ENCODE measurements at places on chromosomes 11 and 22. TPM values are rescaled to one million over a fixed set of nuclear protein-coding genes. Genes with fewer than 3 reads are reported as not detected.

Gene PACSIN3
- polyA plus RNA-seq: 232 TPM

Gene USP47
- polyA plus RNA-seq: 67.8 TPM

Gene OR51B5
- not detected for polyA plus RNA-seq

DNA sequence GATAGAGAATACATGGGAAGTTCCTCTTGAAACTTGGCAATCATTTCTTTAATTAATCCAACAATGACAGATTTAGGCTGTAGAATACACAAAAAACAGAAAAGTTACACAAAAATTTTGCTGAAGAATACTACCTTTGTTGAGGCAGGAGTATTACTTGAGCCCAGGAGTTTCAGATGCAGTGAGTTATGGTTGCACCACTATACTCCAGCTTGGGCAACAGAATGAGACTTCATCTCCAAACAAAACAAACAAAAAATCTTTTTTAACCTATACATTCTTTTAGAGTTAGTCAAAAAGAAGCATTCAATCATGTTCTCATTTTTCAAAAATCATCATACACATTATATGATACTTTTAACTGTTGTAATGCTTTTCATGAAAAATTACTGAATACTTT is 22.1 kb downstream of the UEVLD start:
- no peak for DNase-seq

Gene C11orf91
- polyA plus RNA-seq: not detected

GRCh38 chr11:7489376-7489775 is 4.1 kb downstream of the OLFML1 start:
- no peak for DNase-seq

Gene OR5B21
- polyA plus RNA-seq: not detected

GRCh38 chr22:20520093-20520511 is 12.7 kb downstream of the MED15 start:
- no peak for DNase-seq

DNA sequence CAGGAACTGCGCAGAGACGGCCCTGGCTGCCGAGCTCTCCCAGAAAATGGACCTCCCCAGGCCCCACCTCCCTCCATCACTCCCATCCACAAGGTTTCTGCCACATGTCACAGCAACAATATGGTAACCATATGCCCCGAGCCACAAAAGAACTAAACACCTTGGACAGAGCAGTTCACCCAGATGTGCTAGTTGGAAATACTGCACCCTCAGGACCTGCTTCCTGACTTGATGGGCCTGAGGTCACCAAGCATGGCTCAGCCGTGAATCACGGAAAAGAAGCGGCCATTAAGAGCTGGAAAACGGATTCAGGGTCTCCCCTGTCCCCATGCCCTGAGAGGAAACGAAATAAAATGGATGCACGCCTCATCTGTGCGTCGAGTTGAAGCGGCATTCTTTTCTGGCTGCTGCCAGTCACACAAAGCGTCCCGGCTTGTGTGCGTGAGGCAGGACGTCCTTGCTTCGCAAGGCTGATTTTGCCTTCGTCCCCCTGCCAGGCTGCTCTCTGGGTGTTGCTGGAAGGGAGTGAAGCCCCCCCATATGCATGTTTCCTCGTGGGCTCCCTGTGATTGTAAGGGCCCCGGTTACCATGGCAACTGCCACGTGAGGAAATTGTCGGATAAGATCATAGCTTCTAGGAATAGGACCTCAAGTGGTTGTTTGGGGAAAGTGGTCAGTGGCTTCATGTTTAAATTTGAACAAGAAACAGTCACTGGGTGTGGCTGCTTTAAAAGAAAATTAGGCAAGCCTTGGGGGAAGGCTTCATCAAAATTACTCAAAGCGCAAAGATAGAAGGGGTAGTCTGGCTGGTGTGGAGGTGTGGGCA is 51.7 kb downstream of the FLI1 start:
- DNase-seq: no peak

- DNase-seq: no peak
Measured at GRCh38 chr11:8636127-8636526, 42.1 kb upstream of the STK33 start.

DNA sequence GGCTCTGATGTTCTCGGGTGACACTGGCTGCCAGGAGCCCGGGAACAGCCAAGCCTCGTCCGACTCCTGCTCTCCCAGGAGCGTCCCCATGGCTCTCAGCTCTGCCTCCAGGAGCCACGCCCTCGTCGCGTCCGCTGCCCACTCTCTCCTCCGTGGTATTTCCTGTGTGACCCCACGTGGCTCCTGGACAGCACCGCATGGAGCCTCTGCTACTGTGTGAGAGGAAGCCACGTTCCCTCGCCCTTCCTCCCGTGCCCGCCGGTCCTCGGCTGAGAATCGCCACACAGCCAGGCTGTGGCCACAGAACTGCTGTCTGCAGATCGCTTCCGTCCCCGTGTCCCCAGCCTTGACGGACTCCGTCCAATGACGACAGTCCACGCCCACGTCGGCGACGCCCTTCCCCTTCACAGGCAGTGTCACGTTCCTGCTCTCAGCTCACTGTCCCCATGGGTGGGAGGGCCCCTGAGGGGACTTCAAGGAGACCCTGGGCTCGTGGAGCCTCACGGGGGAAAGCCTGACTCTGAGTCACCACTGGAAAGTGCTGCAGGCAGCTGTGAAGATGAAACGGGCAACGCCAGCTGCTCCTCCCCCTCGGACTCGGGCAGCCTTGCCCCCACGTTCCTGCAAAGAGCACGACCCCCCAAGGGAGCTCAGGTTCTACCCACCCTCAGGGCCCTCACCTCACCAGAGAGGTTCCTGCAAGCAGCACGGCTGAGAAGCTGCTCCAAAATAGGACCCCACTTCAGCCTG is 458.5 kb downstream of the BRD1 start:
- DNase-seq: no peak

Gene PATE2
- polyA plus RNA-seq: not detected

GRCh38 chr22:49014227-49015201 is 813.2 kb downstream of the BRD1 start:
- no peak for DNase-seq

Gene FAM83F
- polyA plus RNA-seq: 0.24 TPM

Gene OR8D4
- not detected for polyA plus RNA-seq

- DNase-seq: no peak
Measured at GRCh38 chr11:7413961-7414915, 71.1 kb upstream of the OLFML1 start.

Gene NPAS4
- not detected for polyA plus RNA-seq

Gene ZNF202
- 22.2 TPM for polyA plus RNA-seq

GRCh38 chr11:86108191-86108590 is 39.3 kb upstream of the PICALM start:
- no peak for DNase-seq

GRCh38 chr11:81870066-81870412 is 863.6 kb downstream of the FAM181B start:
- no peak for DNase-seq

GRCh38 chr22:27381552-27381951 is 420.0 kb downstream of the MN1 start:
- no peak for DNase-seq

DNA sequence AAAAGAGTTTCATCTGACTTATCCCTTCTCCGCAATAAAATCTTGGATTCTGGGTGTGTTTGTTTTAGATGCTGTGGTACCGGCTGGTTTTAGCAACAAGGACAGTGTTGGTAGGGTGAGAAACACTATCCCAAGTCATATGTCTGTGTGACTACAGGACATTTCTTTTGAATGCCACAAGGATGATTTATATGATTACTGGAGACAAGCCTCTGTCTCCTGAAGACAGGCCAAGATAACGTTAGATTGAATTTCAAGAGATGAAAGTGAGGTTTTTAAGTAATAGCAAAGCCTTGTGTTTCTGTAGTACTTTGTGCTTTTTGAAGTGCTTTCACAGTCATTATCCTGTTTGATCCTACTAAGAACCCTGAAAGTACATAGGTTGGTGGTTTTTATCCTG is 101.6 kb downstream of the COMMD9 start:
- no peak for DNase-seq

Gene VWCE
- polyA plus RNA-seq: 4.2 TPM

Gene LIF
- polyA plus RNA-seq: 1.2 TPM

GRCh38 chr11:84022695-84023094 is 736.5 kb upstream of the CCDC90B start:
- no peak for DNase-seq

- no peak for DNase-seq
Measured at GRCh38 chr11:60847896-60848295, 6.0 kb downstream of the CCDC86 start.

Gene DAGLA
- 3.8 TPM for polyA plus RNA-seq

Gene GAS2L1
- 10.9 TPM for polyA plus RNA-seq

Gene MMP27
- not detected for polyA plus RNA-seq

Measured in muscle of arm (tissue), 14 donors.